ENCODE measurements at places on chromosomes 13 and 19. TPM values are rescaled to one million over a fixed set of nuclear protein-coding genes. Genes with fewer than 3 reads are reported as not detected.

GRCh38 chr19:18683109-18683957, at the start of gene CRTC1:
Gene CRTC1 (plus strand): TSS chr19:18683680. CDS start chr19:18683703, 23 bp downstream.
- DNase-seq = peak; percentile 54

- no peak for DNase-seq
Observed at GRCh38 chr19:15124572-15125231, 17.5 kb downstream of the SYDE1 start.

- no peak for DNase-seq
Observed at GRCh38 chr19:33406521-33407139, 33.1 kb downstream of the CEBPG start.

Gene TMEM145
- polyA plus RNA-seq = not detected

Gene MED25
- 20.3 TPM for polyA plus RNA-seq

Gene ZNF628
- polyA plus RNA-seq = 0.12 TPM

DNA sequence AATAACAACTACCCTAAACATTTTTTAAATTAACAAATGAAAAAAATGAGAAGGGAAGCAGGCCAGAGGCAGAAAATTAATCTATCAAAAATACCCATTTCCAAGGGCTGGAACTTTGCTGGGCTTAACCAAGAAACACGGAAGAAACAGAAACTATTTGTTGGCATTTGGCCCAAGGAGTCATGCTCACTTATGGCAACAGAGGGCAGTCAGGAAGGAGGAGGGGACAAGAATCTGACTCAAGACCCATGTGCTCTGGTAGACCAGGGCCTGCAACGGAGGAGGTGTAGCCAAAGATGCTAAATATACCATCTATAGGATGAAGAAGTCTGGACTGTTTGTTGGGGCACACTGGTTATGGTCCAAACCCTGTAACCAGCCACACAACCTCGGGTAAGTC, 496.7 kb downstream of the COG6 start:
- DNase-seq = peak; percentile 13

GRCh38 chr19:5302396-5302795, 38.2 kb downstream of the PTPRS start:
- no peak for DNase-seq

DNA sequence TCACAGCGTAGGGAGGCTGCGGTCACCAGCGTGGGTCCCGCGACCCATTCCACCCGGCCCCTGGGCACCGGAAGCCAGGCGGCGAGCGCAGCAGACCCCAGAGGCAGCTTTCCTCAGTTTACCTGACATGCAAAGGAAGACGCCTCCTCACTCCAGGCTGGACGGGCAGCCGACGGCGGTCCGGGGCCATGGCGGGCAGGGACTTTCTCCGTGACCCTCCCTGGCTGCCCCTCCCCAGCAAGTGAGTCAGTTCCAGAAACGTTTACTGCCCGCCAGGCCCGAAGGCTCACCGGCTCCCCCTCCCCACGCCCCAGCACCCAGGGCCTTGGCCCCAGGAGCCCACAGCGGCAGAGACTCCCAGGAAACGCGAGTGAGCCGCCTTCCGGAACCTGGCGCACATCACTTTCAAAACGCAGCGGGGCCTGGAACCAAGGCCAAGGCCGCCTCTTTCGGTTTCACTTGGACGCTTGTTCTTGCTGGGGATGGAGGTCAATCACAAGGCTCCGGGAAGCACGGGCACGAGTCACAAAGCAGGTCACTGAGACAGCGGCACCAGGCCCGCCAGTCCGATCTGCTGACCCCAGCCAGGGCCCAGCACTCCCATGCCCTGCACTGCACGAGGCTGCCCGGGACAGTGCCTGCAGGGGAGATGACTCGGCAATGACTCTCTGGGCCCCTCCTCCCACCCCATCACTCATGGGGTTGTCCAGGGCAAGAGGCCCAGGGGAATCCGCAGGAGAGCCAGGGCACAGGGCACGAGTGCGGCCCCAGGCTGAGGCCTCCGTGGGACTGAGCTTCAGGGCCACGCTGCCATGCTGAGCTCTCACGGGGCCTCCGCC, 5.3 kb downstream of the SBNO2 start:
- no peak for DNase-seq

GRCh38 chr13:29106651-29107050, 286.5 kb downstream of the MTUS2 start:
- no peak for DNase-seq

DNA sequence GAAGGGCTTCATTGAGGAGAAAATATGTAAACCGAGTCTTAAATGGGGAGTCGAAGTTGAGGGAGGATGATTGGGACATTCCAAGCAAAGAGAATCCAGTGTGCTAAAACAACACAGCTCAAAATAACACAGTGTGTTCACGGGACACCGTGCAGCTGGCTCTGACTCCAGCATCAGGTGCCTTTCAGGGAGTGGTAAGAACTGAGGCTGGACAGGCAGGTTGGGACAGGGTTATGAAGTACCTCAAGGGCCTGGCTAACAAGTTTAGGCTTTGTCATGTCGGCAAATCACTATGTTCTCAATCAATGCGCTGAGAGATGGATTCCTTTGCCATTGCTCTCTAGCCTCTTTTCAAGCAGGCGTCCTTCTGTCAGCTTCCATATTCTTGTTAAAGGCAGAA, 27.5 kb upstream of the WDFY2 start:
- DNase-seq = no peak

Gene IGFL2
- not detected for polyA plus RNA-seq

DNA sequence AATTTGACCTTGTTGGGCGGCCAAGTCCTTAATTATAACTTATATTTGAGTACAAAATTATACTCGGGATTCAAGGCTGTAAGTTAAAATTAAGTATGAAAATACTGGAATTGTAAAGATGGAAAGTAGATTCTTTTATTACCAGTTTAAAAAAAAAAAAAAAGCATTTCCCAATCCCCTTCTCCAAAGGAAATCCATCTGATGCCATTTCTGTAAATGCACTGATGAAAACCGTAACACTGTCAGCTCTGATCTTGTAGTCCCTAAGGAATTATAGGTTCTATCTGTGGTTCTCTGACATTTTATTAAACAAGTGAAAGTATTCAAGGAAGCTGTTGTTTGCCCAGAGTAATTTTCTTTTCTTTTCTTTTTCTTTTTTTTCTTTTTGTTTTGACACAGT, 41.6 kb upstream of the HNRNPA1L2 start:
- no peak for DNase-seq

Gene LHB
- not detected for polyA plus RNA-seq

DNA sequence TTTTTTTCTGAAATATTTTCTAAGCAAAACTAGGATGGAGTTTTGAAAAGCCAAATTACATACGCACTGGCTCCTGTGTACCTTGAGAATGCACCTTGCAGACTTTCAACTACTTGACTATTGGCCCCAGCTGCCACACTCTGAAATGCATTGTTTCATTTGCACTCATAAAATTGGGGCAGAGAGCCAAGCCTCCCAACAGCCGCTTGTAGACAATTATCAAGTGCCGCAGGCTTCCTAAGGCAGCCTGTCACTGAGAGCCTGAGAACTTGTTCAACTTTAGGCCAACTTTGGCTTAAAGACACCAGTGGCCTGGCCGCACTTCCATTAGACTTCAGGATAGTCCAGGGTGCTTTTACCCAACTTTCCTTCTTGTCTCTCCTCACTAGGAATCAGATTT, 115.7 kb upstream of the STARD13 start:
- DNase-seq = no peak

DNA sequence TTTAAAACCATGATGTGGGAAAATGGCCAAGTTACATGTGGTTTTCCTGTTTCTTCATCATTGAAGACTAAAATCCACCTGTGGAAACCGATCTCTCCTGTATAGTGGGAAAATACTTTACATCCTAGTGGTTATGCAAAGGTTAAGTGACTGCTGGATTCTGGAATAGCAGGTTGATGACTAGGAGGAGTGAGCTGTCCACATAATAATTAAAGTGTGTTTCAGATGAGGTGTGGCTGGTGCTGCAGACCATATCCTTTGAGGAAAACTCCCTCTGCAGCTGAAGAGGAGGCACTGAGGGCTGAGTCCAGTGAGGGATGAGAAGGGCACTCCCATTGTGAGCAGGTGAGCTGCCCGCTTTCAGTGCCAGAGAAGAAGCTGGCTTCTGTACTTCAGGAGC, 43.2 kb downstream of the DCLK1 start:
- DNase-seq = no peak

DNA sequence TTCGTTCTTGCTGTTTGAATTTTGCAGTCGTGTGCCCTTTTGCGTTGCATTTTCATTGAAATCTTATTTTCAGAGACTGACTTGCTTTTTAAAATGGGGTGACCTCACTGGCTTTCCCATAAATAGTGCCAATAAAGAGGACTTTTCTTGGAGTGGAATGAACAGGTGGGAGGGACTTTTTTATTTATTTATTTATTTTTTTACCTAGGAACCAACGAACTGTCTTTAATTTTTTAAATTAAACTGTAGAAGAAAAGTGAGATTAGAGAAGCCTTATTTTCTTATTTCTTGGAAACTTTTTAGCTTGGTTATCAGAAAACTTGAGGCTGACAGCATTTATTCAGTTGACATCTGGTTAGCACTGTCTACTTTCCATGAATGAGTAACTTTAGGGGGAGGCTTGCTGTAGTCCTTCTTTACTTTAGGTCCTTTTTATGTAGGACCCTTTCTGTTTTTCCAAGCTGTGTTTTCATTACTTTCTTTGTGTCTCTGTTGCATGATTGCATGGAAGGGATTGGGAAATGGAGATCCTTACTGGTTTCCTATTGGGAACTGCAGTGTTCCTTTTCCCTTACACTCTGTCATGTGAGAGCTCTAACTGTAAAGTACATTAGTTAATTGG, 1.7 kb downstream of the SLAIN1 start:
- no peak for DNase-seq

- peak; percentile 7 for DNase-seq
Observed at GRCh38 chr13:90867336-90867683, 480.2 kb upstream of the MIR17HG start.

DNA sequence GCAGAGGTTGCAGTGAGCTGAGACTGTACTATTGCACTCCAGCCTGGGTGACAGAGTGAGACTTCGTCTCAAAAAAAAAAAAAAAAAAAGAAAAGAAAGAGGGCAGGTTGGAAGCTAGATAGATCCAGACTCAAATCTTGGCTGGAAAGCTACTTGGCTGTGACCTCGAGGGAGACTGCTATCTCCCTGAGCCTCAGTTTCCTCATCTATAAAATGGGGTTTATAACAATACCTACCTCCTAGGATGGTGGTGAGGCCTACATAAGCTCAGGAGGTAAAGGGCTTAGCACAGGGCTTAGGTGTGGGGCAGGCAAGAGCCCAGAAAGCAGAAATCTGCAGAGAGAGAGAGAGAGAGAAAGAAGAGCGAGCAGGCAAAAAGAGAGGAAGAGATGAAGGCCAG, 24.2 kb upstream of the DACT3 start:
- DNase-seq = no peak

DNA sequence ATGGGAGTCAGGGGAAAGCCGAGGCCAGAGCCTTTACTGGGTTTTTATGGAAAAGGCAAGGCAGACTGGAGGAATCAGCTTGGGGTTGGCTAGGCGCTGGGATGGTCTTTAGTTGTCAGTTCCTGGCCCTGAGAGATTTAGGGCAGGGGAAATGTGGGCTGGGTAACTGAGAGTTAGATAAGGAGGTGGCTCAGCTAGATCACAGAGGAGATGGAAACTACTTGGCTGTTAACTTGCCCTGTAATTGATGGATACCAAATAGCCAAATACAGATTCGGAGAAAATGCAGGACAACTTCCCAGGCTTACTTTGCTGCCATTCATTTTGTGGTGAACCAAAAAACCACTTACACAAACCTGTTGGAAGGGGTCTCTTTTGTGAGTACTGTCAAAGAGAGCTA, 54.0 kb downstream of the LRCH1 start:
- no peak for DNase-seq

- DNase-seq = no peak
Observed at GRCh38 chr13:20938302-20938701, 35.8 kb upstream of the XPO4 start.

- DNase-seq = no peak
Observed at GRCh38 chr13:59747529-59747928, 416.2 kb downstream of the DIAPH3 start.

GRCh38 chr19:18798384-18799352, 7.6 kb upstream of the COMP start:
- DNase-seq = no peak

DNA sequence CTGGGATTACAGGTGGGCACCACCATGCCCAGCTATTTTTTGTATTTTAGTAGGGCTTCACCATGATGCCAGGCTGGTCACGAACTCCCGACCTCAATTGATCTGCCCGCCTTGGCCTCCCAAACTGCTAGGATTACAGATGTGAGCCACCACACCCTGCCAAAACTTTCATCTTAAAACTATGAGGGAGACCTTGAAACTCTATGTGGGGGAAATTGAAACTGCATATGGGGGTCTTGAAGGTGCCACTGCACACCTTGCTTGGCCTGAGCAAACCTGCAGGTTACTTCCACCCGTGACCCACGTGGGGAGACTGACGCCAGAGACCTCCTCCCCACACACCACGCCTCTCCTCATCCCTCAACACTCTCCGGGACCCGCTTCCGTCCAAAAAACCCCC, 15.6 kb downstream of the CILP2 start:
- no peak for DNase-seq

- no peak for DNase-seq
Observed at GRCh38 chr13:90397503-90397902, 950.0 kb upstream of the MIR17HG start.

DNA sequence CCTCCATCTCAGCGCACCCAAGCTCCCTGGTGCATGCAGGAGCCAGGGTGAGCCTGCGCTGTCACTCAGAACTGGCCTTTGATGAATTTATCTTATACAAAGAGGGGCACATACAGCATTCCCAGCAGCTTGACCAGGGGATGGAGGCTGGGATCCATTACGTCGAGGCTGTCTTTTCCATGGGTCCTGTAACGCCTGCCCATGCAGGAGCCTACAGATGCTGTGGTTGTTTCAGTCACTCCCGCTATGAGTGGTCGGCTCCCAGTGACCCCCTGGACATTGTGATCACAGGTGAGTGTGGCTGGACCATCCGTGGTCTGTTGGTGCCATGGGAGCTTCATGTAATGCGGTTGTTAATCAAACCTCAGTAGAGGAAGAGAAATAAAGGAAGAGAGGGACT, 33.0 kb downstream of the LAIR2 start:
- DNase-seq = no peak

- DNase-seq = no peak
Observed at GRCh38 chr19:51509823-51510660, 8.4 kb upstream of the SIGLEC12 start.

Gene C19orf67
- not detected for polyA plus RNA-seq

Gene LILRA1
- polyA plus RNA-seq = not detected

- no peak for DNase-seq
Observed at GRCh38 chr19:55581145-55581822, 636 bp upstream of the ZNF579 start.

Gene RFX1
- 0.38 TPM for polyA plus RNA-seq

Gene CPB2
- not detected for polyA plus RNA-seq

- DNase-seq = peak; percentile 6
Observed at GRCh38 chr13:107743526-107743925, 471.8 kb downstream of the LIG4 start.

Gene CYP2F1
- polyA plus RNA-seq = not detected

Gene ESD
- polyA plus RNA-seq = 208 TPM

GRCh38 chr19:48509467-48510194, 2.0 kb downstream of the LMTK3 start:
- DNase-seq = no peak

- no peak for DNase-seq
Observed at GRCh38 chr19:49395581-49396407, 7.7 kb downstream of the KASH5 start.
